ENCODE measurements at places on chromosomes 1 and 21. TPM values are rescaled to one million over a fixed set of nuclear protein-coding genes. Genes with fewer than 3 reads are reported as not detected.

The RGS4 gene
- not detected for total RNA-seq

DNA sequence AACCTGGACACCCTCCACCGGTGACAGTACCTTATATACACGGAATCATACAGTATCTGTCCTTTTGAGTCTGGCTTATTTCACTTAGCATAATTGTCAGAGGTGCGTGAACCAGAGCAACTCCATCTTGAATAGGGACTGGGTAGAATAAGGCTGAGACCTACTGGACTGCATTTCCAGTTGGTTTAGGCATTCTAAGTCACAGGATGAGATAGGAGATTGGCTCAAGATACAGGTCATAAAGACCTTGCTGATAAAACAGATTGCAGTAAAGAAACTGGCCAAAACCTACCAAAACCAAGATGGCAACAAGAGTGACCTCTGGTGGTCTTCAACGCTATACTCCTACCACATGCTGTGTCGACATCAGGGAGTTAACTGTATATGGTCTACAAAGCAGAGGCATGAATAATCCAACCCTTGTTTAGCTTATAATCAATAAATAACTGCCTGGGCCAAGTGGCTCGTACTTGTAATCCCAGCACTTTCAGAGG, 1.4 kb upstream of the FDPS start:
- H3K4me1 ChIP-seq: no peaks in the 10 kb centered on the region
- DNase-seq: no peak
- H3K36me3 ChIP-seq: no peaks in the 10 kb centered on the region
- no peak overlapping the region for H3K4me3 ChIP-seq
- H3K27ac ChIP-seq: no peak overlapping the region
- no peaks in the 10 kb centered on the region for H3K27me3 ChIP-seq

The GBP6 gene
- not detected for total RNA-seq

- peak; percentile 77 for DNase-seq
- H3K4me3 ChIP-seq: peak overlapping the region; percentile 50
- H3K27ac ChIP-seq: peak overlapping the region; percentile 75
Observed at GRCh38 chr1:16612332-16613172, 812 bp downstream of the NBPF1 start.

DNA sequence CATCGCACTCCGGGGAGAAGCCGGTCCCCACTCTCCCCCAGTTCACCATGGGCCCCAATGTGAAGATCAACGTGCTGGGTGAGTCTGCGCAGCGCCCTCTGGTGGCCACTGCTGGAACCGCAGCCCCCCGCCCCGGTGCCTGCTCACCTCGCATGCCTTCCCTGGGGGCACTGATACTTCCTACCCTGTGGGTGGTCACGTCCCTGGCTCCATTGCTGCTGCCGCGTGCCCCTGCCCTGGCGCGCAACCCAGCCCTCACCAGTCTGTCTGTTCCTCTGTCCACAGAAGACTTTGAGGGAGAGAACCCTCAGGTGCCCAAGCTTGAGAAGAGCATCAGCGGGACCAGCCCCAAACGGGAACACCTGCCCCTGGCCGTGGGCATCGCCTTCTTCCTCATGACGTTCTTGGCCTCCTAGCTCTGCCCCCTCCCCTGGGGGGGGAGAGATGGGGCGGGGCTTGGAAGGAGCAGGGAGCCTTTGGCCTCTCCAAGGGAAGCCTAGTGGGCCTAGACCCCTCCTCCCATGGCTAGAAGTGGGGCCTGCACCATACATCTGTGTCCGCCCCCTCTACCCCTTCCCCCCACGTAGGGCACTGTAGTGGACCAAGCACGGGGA, 7.6 kb downstream of the EFNA3 start:
- no peak overlapping the region for H3K27ac ChIP-seq
- H3K4me1 ChIP-seq: no peaks in the 10 kb centered on the region

GRCh38 chr1:176499671-176500070, 36.7 kb downstream of the PAPPA2 start:
- no peak overlapping the region for H3K27ac ChIP-seq
- no peaks in the 10 kb centered on the region for H3K4me1 ChIP-seq
- no peak overlapping the region for H3K4me3 ChIP-seq
- DNase-seq: no peak
- no peaks in the 10 kb centered on the region for H3K27me3 ChIP-seq

The FAM72B gene
- total RNA-seq: 1.0 TPM

DNA sequence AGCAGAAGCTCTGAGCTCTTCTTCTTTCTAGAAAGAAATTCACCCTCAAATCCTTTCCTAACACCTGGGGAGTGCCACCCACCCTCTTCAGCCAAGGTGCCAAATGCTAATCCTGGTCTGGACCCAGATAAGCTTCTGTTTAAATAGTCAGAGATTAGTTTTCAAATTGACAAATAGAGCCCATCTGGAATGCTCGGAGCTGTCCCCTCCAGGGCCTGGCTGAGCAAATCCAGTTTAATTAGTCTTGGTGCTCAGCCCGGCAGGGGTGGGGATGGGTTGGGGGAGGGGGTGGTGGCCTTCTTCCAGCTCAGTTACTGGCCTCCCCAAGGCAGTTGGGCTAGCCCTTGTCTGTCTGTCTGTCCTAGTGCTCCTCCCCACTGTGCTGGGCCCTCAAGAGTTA, 269.5 kb downstream of the GRIK3 start:
- H3K27me3 ChIP-seq: no peaks in the 10 kb centered on the region
- H3K4me1 ChIP-seq: no peaks in the 10 kb centered on the region
- H3K4me3 ChIP-seq: no peak overlapping the region

The C1QTNF12 gene
- total RNA-seq: not detected

DNA sequence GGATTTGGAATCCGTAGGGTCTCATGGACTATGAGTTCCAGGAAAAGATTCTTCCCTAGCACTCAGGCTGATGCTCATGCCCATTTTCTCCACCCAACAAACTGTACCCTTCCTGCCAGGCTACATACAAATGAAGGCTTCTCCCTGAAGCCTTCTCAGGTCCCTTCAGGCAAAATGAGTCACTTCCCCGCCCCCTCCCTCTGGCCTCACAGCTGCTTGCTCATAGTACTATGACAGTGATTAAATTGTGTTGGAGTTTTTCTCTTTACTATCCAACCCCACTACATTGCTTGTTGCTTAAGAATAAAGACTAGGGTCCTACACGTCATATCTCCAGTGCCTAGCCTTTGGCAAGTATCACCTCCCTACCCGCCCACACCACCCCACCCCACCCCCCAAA, 207.6 kb upstream of the NFIA start:
- no peak for DNase-seq
- H3K36me3 ChIP-seq: no peaks in the 10 kb centered on the region
- H3K27me3 ChIP-seq: no peaks in the 10 kb centered on the region

DNA sequence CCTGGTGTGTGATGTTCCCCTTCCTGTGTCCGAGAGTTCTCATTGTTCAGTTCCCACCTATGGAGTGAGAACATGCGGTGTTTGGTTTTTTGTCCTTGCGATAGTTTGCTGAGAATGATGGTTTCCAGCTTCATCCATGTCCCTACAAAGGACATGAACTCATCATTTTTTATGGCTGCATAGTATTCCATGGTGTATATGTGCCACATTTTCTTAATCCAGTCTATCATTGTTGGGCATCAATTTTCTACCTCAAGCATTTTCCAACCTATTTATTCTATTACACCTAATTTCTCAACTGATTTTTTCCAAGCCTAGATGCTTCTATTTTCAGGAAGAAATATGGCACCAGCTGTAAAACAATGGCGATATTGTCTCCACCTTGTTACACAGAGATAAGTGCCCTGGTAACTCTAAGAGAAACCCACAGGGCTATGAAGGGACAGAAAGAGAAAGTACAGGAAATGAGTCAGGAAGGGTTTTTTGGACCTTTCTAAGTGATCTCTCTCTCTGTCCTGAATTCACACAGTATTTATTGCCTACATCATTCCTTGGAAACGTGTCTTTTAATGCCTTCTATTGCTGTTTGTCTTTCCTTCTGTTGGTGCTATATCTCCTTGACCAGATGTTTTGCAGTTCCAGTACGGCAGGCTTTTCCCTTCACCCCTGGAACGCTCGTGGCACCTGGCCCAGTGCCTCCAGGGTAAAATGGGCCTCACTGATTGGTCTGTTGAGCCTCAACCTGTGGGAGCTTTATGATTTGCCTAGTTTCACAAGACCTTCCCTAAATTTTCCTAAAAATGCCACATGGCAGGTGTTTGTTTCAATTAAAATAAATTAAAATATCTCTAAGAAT, 14.6 kb upstream of the JAK1 start:
- no peaks in the 10 kb centered on the region for H3K36me3 ChIP-seq
- DNase-seq: no peak
- no peaks in the 10 kb centered on the region for H3K27me3 ChIP-seq
- no peaks in the 10 kb centered on the region for H3K4me1 ChIP-seq

- no peaks in the 10 kb centered on the region for H3K27me3 ChIP-seq
- no peak for DNase-seq
- H3K4me3 ChIP-seq: no peak overlapping the region
- H3K27ac ChIP-seq: no peak overlapping the region
Observed at GRCh38 chr1:17191990-17192242, 13.0 kb upstream of the PADI1 start.

DNA sequence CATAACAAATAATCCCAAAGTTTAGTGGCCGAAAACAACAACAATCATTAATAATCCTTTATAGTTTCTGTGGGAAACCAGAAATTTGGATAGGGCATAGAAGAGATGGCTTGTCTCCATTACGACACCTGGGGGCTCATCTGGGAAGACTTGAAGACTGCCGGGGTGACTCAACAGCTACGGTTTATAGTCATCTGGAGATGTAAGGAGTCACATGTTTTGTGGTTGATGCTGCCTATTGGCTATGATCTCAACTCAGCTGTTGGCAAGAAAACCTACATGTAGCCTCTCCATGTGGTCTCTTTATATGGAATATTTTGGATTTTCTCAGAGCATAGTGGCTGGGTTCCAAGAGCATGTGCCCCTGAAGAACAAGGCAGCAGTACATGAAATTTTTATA, 29.3 kb upstream of the TSPAN2 start:
- H3K27ac ChIP-seq: no peak overlapping the region
- H3K4me3 ChIP-seq: no peak overlapping the region
- no peaks in the 10 kb centered on the region for H3K4me1 ChIP-seq
- no peaks in the 10 kb centered on the region for H3K36me3 ChIP-seq

The MROH9 gene
- not detected for total RNA-seq

The SERINC2 gene
- total RNA-seq: not detected

DNA sequence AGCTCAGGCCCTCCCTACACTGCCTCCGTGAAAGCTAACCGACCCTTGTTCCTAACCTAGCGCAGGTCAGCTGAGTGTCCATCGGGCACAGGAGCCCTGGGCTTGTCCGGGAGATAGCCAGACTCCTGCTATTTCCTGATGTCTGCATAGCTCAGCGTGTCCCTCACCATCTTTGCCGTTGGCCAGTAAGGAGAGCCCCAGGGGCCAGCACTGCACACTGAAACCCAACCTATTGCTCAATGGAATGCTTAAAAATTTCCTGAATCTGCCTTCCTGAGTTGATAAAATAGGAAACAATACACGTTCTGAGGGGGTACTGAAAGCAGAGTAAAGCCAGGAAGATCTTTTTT, 2.2 kb downstream of the RUNX1 start:
- H3K4me1 ChIP-seq: no peaks in the 10 kb centered on the region
- no peak overlapping the region for H3K4me3 ChIP-seq
- no peaks in the 10 kb centered on the region for H3K27me3 ChIP-seq
- no peaks in the 10 kb centered on the region for H3K36me3 ChIP-seq
- no peak for DNase-seq
